ENCODE measurements at places on chromosomes 6 and 20.
A peak's percentile ranks its signal among the peaks of the same experiment; 100 is the strongest.

DNA sequence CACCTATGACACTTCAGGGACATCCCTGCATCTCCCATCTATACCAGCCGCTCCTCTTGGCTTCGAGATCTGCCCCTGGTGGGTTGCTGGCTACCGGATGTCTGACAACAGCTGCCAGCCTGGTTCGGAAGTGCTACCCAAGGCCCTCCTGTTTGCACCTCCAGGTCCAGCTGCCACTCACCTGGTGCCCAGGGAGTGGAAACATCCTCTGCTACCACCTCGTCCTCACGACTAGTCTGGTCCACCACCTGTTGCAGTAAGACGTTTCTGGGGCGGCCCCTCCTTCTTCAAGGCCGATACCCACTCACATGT is 8.3 kb upstream of the PCMTD2 start:
- DNase-seq = no peak

DNA sequence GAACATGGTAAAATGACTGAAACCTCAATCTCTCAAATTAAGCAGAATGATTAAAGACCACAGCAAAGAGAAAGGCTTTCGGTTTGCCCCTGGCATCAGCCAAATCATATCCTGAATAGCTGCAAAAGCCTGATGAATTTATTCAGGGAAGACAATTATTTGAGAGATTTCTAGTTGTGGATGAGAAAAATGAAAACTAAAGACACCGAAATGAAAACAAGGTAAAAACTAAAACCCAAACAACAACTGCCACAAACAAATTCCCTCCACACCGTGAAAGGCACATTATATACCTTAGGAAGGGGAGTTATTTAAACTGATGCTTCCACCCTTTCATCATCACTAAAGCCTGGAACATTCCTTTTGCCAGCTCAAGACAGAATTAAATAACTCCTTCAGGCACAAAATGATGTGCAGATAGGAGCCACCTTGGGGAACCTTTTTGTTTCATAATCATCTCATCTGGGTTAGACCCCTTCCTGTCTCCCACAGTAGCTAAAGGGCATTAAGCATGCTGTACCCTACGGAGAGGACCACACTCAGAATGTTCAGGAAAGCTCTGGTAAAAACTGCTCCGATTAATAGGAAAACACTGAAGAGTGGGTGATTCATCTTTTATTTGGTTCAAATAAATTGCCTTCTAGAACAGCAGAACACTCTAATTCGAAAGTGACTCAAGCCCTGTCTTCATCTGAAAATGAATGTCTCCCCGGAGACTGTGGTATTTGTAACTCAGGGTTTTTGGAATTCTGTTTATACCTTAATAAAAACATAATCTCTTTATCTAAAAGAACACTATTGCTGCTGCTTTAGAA is 9.1 kb upstream of the ANKRD60 start:
- no peak for DNase-seq

GRCh38 chr6:168988801-168989200 is 264.8 kb downstream of the THBS2 start:
- no peak for DNase-seq

DNA sequence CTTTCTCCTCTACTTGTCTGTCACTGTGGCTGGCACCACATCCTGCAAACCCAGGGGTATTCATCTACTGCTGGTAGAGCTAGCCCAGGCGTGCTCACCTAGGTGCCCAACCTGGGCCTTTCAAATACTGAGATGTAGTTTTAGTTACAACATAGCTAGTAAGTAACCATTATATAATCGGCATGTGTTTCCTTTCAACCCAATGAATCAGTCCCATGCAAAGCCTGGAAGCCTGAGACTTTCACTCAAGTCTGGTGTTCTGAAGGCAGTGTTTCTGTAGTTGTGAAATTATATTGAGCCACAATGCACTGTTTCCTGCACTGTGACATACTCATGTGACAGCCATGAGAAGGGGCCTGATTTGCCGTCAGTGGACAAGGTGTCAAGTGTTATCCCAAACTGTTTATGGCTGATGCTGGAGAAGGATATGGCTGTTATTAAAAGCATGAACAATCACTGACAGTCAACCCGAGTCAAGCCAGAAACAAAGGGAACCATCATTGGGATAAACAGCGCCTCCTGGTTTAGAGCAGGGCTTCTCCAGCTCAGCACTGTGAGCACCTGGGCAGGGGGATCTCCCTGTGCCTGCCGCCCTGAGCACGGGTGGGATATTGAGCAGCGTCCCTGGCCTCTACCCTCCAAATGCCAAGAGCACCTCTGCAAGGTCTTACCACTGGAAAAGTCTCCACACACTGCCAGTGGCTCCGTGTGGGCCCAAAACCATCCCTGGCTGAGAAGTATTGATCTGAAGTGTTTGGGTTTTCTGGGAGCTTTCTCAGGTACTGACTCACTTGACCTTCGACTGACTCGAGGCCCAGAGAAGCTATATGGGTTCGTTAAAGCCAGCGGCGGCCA is 1.6 kb downstream of the PSMA7 start:
- DNase-seq = peak; percentile 86

DNA sequence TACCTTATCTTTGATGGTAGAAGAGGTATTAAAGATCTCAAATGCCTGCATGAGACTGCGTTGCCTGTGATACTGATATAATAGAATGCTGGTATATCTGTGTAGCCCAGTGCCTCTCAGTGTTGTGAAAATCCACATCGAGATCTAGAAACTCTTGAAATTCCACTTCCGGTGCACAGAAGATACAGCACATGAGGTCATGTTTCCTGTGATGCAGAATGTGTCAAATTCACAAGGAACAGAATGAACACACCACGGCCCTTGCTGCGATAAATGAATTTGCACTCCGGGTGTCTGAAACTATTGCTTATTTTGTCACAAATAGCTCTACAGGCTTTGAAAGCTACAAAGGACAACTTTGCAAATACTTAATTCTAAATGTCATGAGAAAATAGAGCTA is 687.9 kb upstream of the AGPAT4 start:
- DNase-seq = no peak

GRCh38 chr20:50848341-50848808 is 53.5 kb downstream of the BCAS4 start:
- no peak for DNase-seq

GRCh38 chr20:33262658-33263065 is 20.4 kb upstream of the BPIFB1 start:
- peak; percentile 64 for DNase-seq

DNA sequence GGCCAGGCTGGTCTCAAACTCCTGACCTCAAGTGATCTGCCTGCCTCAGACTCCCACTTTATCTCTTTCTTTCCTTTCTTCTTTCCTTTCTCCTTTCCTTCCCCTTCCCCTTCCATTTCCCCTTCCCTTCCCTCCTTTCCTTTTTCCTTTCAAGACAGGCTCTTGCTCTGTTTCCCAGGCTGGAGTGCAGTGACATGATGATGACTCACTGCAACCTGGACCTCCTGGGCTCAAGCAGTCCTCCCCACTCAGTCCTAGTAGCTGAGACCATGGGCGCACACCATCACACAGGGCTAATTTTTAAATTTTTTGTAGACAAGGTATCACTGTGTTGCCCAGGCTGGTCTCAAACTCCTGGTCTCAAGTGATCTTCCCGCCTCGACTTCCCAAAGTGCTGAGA is 377.6 kb upstream of the ZFP64 start:
- no peak for DNase-seq

GRCh38 chr6:141437685-141438084 is 695.0 kb upstream of the GJE1 start:
- no peak for DNase-seq

DNA sequence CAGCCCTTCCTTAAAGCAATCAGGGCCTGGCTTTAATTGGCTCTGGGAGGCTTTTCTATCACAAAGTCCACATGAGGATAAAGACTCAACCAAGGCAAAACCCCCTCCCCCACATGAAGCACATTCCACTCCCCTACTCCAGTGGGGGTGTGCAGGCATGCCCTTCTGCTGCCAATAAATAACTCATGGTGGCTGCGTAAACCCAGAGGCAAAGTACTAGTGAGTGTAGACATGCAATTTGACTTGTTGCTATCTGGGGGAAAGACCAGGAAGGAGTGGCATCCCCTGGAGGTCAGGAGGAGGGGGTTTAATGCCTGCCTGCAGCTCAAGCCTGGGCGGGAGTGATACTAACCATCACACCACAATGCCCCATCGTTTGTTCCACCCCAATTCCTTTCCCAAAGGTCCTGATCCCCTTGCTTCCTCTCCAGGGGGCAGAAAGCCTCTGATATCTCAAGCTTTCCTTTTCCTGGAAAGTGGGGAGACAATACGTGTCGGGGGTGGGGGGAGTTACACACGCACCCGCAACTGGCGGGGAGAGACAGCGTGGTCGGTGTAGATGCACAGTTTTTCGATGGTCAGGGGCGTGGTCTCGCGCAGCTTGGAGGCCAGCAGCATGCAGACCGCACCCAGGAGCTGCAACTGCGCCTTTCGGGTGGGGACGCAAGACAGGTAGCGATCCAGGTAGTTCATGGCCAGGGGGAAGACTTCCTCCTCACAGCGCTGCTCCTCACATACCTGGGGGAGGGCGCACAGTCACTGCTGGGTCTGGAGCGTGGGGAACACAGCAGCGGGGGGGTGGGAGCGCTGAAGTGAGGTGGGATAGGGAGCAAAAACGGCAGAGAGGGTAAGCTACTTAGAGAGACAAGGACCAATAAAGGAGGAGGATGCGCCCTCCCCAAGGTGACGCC is 1.5 kb downstream of the CCND3 start:
- DNase-seq = no peak

DNA sequence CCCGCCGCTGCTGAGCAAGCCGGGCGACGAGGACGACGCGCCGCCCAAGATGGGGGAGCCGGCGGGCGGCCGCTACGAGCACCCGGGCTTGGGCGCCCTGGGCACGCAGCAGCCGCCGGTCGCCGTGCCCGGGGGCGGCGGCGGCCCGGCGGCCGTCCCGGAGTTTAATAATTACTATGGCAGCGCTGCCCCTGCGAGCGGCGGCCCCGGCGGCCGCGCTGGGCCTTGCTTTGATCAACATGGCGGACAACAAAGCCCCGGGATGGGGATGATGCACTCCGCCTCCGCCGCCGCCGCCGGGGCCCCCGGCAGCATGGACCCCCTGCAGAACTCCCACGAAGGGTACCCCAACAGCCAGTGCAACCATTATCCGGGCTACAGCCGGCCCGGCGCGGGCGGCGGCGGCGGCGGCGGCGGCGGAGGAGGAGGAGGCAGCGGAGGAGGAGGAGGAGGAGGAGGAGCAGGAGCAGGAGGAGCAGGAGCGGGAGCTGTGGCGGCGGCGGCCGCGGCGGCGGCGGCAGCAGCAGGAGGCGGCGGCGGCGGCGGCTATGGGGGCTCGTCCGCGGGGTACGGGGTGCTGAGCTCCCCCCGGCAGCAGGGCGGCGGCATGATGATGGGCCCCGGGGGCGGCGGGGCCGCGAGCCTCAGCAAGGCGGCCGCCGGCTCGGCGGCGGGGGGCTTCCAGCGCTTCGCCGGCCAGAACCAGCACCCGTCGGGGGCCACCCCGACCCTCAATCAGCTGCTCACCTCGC is 1.5 kb downstream of the ARID1B start:
- DNase-seq = peak; percentile 41

- peak; percentile 59 for DNase-seq
Measured at GRCh38 chr6:131549811-131550210, 23.2 kb upstream of the ARG1 start.

DNA sequence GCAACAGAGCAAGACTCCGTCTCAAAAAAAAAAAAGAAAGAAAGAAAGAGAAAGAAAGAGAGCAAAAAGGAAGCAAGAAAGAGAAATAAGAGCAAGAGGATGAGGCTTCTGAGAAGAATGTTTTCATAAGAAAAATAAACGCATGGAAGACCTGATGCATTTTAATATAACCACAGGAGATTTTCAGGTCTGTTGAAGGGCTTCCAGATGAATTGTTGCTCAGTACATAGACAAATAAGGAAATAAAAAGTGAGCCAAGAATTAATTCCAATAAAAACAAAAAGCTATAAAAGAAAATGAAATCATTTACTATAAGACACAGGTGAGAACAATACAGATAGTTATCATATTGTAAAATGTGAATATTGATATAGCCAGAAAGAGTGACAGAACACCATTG is 43.5 kb downstream of the PERP start:
- no peak for DNase-seq

GRCh38 chr6:13429406-13429753 is 58.0 kb downstream of the GFOD1 start:
- DNase-seq = no peak

GRCh38 chr6:109188115-109188411 is 92.8 kb downstream of the CEP57L1 start:
- no peak for DNase-seq

DNA sequence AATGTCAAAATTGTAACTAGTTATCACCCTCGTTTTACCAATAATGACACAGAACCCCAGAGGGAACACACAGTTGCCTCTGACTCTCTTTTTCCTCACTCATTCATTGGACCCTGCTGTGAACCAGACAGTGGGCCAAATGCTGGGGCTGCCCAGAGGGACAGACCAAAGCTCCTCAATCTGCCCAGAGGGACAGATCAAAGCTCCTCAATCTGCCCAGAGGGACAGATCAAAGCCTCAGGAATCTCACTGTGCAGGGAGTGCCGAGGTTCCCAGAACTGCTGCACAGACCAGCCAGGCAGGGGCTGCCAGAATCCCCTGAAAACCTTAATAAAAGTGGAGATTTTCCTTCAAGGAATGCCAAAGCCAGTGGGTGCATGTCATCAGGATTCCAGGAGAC is 179.1 kb downstream of the SOD2 start:
- DNase-seq = no peak

DNA sequence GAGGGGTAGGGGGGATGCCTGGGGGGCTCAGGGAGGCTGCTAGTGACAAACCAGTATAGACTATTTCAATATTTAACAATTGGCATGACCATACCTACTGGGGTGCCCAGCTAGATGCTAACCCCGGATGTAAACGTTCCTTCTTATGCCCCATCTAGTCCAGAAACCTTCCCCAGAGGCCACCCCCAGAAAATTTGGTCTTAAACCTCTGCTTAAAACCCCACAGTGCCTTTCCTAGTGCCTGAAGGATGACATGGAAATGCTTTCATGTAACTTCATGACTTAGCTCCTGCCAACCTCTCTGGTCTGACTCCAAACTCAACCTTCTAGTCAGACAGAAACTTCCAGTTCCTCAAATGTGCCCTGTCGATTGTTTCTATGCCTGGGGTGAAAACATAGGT is 52.0 kb downstream of the JPH2 start:
- peak; percentile 22 for DNase-seq

- no peak for DNase-seq
Measured at GRCh38 chr6:105272786-105273185, 93.0 kb upstream of the POPDC3 start.

DNA sequence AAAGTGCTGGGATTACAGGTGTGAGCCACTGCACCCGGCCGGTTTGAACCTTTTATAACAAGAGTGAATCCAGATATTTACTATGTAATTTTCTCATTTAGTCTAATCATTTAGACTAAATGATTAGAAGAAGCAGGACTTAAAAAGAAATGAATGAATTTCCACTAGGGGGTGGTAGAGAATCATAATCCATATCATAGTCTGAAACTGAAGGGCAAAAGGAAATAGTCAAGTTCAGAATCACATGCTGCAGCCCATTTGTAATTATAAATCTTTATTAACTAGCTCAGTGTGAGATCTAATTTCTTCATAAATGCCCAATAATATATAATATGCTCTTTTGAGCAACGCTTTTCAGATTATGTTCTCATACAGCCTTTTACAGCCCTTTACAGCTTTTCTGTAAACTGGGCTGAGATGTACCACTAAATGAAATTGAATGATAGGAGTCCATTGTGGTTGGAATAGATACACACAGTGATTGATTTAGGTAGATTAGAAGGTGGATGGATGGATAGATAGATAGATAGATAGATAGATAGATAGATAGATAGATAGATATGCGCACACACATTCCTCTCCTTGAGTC is 31.8 kb downstream of the PSMB9 start:
- peak; percentile 18 for DNase-seq

- no peak for DNase-seq
Measured at GRCh38 chr6:55136916-55137315, 37.4 kb upstream of the HCRTR2 start.

- peak; percentile 61 for DNase-seq
Measured at GRCh38 chr6:35601331-35602132, 87.2 kb downstream of the FKBP5 start.
